ENCODE measurements at places on chromosomes 5 and 9.

DNA sequence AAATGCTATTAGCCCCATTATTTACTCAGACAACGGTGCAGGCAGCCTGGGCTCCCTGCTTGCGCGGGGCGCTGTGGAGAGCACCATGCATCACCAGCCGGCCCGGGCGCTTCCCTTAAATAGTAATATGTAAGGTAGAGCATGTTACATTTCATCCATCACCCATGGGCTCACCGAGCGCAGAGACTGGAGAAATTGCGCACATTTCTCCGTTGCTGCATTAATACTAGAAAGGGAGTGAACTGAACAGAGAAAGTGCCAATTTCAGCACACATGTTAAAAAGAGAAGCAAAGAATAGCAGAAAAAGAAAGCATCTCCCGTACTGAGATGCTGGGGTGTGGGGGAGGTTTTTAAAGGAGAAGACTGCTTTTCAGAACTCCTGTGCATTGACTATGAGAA, 400.3 kb downstream of the ZSWIM6 start:
- DNase-seq, result no peak

- no peak for DNase-seq
These were observed 108.5 kb downstream of the ZSWIM6 start for GRCh38 chr5:61440596-61440995.

DNA sequence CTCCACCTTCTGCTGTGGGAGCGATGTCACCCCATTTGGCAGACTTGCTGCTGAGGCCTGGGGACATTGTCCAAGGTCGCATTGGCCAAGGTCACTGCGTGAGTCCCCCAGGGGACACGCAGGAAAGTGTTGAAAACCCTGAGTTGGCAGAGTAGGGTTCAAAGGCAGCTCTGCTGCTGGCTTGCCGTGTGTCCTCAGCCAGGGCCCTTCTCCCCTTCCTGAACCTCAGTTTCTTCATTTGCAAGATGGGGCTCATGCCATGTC, 14.0 kb downstream of the ASS1 start:
- no peak for DNase-seq

DNA sequence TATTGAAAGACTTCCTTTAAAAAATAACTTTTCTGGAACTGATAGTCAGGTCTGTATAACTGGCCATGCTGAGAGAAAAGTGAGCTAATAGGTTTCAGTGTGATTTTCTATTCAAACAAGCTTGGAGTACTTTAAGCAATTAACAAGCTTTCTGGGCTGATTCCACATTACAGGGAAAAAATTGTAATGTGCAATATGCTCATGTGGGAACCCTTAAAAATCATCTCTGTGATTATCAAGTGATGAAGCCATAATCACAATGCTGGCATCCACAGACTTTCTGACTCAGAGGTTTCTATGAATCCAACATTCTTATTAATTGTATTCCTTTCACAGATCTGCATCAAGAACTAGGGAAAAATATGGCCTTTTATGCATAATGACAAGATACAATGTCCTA, 212.2 kb upstream of the ACO1 start:
- no peak for DNase-seq

GRCh38 chr9:81610740-81611107, 78.6 kb downstream of the TLE1 start:
- no peak for DNase-seq

GRCh38 chr5:111478266-111478665, 34.1 kb downstream of the STARD4 start:
- DNase-seq, result no peak

- DNase-seq, result no peak
These were observed 53.5 kb upstream of the IL7R start for GRCh38 chr5:35803191-35803651.

DNA sequence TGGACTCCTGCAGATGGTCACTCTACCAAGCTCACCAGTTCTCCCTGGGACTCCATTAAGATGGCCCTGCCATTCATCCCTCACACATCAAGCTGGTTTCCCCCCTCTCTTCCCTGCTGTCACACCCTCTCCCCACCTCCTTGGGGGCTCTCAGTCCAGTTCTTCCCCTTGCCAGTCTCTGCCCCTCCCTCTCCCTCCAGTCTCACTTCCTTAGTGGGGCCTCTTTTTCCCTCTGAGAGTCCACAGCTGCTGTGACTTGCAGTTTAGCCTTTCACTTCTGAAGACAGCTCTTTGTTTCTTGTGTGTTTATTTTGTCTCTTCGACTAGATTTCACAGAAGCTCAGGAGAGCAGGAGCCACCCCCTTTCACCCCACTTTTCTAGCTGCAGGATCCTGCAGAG, 10.5 kb downstream of the DOCK2 start:
- no peak for DNase-seq

GRCh38 chr5:142114687-142115086, 6.1 kb downstream of the NDFIP1 start:
- no peak for DNase-seq

- no peak for DNase-seq
These were observed 453.5 kb downstream of the GADD45G start for GRCh38 chr9:90058182-90058763.

Data from stimulated activated CD8-positive, alpha-beta memory T cell treated with anti-CD3 and anti-CD28 coated beads, Interleukin-4, amount 100 ng/mL, for 1 hour (primary cell).